K562 (cell line): ENCODE measurements at places on chromosomes 16 and 17.

DNA sequence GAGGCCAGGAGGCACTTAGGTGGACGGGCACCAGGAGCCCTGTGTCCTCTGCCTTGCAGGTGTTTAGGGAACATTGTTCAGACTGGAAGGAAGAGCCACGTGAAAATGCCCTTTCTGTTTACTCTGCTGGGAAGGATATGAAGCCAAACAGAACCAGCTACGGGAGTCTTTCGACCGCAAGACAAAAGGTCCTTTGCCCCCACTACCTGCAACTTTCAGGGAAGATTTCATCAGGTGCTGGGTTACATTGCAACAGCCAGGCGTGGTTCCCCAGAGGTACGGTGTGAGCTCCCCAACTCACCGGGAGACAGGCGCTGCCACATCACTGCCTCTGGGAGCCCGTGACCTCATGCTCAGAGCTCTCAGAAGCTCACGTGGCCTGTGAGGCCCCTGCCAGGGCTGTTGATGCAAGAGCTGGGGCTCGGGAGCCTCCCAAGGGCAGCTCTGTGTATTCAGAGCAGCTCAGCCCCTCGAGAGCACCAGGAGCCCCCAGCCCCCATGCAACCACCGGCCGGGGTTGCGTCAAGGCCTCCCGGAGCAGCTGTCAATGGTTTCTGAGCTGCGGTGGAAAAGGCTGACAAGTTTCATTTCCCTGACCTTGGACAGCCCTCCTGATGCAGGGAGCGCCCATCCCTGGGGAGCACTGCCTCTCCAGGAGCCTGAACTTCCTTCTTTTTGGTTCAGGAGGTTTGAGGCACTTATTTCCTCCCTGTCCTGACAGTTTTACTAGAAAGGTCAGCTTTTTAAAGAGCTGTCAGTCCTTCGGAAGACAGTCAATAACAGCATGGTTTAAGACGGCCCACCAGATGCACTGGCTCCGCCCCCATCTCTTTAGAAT is 42.1 kb downstream of the TBC1D16 start:
- no peak for DNase-seq

GRCh38 chr16:2210386-2211365 is at the start of gene BRICD5:
BRICD5 (minus strand) TSS chr16:2210863; CDS start chr16:2210833, 30 bp downstream.
- DNase-seq, result no peak

DNA sequence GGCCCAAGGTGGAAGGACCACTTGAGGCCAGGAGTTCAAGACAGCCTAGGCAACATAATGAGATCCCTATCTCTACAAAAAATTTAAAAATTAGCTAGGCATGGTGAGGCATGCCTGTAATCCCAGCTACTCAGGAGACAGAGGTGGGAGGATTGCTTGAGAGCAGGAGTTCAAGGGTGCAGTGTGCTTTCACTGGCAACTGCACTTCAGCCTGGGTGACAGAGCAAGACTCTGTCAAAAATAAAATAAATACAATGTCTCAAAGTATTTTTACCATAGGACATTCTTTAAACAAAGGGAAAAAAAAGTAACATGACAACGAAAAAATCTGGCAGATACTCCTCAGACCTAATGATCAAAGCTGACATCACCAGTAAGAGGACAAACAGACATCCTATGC is 72.6 kb downstream of the FBXL20 start:
- DNase-seq, result no peak

DNA sequence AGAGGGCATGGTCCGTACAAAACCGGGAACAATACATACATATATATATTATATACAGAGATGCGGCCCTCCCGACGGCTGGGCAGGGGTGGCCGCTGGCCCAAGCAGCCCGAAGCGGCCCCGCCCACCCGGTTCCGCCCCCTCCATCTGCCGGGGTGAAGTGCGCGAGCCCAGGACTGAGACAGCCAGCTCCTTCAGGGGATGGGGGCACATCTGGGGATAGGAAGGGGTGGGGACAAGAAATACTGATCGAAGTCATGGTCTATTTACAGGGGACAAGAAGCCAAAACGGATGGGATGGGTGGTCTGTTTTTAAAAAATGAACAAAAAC is 3.8 kb upstream of the SAMD14 start:
- no peak for DNase-seq

- peak; percentile 55 for DNase-seq
Measured at GRCh38 chr17:74770498-74771318, 5.4 kb downstream of the NAT9 start.

- DNase-seq, result no peak
Measured at GRCh38 chr17:62024866-62025265, 40.2 kb downstream of the MED13 start.

DNA sequence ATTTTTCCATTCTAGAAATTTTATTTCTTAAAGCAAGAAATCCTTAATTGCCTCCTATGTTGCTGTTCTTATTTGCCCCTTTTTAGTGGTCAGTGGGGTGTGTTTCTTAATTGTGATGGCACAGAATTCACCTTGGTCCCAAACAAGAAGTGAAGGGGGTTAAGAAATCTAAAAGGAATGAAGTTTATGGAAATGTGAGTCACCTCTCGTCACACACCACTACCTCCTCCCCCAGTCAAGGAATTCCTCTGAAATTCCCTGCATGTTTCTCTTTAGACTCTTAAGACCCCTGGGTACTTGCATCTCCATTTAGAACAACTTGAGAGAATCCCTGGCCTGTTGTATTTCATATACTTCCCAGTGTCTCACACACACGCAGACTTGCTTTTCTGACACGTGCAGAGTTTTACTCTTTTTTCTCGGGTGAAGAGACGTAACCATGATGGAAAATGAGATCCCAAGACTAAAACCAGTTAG is 247.4 kb downstream of the PRKCA start:
- no peak for DNase-seq
